ENCODE measurements at places on chromosomes 7 and 10.

- DNase-seq: peak; percentile 19
These were observed 269.9 kb upstream of the MKLN1 start for GRCh38 chr7:131057794-131058070.

DNA sequence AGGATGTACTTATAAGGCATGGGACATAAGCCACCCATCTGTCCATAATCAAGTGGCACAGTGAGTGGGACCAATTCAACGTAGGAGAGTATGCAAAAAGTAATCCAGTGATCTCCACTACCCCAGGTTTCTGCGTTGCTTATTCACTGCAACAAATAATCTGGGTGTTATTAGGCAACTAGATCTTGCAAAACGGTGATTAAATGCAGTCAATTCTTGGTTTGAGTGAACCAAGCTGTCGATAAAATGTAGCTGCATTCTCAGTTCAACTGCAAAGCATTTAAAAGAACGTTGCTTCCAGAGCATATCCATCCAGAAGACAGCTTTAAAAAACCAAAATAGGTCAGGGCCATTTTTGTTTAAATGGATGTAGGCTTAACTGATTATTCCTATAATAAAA lies 5.0 kb downstream of the LSMEM1 start:
- no peak for DNase-seq

DNA sequence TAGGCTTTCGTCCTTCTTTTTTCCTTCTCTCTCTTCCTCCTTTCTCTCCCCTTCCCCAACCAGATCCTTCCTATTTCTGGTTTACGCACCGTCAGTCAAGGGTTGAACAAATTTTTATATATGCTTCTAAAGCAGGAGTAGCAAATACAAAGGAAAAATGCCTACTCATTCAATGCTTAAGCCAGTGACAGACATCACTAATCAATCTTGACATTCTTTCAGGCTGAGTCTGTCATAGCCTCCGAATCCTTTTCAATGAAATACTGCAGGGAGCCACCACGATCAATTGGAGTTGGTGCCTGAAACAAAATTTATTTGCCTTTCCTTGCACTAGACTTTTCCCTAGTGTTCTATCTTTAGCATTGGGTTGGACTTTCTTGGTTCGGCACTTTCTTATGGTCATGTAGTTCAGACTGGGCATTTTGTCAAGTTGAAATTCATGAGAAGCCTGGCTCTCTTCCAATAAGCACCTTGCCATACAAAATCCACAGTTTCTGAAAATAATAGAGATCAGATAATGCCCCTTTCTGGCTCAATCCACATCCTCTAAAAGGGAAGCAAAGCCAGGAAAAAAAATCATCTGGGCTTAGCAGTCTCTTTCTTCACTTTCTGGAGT lies 239.5 kb upstream of the PLXNA4 start:
- DNase-seq: peak; percentile 16

DNA sequence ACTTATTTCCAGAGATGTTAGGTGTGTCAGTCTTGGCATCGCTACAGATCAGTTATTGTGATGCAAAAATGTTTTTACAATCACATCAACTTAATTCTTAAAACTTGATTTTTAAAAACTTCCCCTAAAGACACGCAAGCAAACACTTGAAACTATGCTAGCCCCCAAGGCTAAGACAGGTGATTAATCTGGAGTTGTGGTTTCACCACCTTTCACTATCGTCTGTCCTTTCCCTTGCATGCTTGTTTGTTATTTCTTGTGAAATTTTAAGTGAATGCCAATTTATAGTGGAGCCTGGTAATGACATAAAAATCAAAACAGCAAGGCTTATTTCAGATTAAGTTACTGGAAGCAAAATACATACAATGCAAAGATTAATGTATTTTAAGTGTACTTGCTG lies 70.4 kb downstream of the SLC35B4 start:
- no peak for DNase-seq

GRCh38 chr10:123494301-123494808 lies 171.8 kb upstream of the GPR26 start:
- DNase-seq: no peak

DNA sequence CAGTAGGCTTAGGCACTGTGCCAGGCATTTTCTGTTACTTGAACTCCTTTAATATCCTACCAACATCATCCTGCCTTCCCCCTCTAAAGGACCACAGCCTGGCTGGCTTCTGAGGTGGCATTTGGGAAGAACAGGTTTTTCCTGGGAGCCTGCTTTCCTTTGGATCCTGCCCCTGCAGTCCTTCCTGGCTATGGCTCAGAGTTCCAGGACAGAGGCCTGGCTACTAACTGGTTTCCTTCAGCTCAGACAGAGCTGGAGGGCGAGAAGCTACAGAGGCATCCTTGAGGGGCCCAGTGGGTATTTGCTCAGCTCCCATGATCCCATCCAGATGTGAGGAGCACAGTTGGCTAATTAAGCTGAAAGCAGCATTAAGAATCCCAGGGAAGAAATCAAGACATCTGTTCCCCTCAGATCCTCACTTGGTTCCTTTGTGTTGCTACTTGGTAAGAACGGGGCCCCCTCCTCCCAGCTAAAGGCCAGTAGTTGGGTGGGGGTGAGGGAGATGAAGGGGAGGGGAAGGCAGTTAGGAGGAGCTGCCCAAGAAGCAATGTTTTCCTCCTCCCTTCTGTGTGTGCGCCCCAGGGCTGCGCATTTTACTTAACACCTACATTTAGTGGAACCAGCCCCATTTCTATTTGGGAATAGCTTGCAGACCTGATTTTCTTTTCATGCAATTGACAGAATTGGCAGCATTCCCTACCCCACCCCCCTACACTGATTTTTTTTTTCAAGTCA lies 142.6 kb upstream of the SORCS3 start:
- no peak for DNase-seq

GRCh38 chr10:26715137-26715487 lies 17.6 kb downstream of the PDSS1 start:
- no peak for DNase-seq

- DNase-seq: no peak
These were observed 32.0 kb downstream of the SLC29A3 start for GRCh38 chr10:71351087-71351486.

DNA sequence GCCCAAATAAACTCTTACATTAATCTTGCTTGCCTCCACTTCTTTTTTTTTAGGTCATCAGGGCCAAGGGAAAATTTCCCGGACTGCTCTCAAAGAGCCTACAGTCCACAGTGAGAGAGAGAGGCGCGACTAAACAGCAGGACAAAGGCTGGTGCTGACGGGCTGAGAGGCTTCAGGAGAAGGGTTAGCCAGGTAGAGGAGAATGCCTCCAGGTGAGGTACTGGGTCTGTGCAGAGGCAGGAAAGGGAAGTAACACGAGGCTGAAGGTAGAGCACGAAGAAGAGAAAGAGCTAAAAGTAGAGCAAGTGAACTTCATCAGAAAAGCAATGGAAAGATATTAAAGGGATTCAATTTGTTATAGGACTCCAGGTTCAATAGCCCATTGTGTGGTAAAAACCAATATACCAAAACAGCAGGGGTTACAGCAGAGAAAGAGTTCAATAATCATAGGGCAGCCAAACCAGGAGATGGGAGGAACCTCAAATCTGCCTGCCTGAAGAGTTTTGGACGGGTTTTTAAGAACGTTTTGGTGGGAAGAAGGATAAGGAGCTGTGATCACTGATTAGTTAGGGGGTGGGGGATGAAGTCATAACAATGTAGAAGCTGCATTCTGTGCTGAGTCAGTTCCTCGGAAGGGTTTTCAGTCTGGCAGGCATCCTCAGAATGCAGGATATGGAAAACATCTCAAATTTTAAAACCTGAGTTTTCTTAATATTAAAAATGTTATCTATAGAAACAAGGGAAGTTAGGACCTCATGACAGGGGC lies 171.5 kb downstream of the AKR1D1 start:
- no peak for DNase-seq

- DNase-seq: no peak
These were observed 40.7 kb upstream of the BET1 start for GRCh38 chr7:94044806-94045205.

DNA sequence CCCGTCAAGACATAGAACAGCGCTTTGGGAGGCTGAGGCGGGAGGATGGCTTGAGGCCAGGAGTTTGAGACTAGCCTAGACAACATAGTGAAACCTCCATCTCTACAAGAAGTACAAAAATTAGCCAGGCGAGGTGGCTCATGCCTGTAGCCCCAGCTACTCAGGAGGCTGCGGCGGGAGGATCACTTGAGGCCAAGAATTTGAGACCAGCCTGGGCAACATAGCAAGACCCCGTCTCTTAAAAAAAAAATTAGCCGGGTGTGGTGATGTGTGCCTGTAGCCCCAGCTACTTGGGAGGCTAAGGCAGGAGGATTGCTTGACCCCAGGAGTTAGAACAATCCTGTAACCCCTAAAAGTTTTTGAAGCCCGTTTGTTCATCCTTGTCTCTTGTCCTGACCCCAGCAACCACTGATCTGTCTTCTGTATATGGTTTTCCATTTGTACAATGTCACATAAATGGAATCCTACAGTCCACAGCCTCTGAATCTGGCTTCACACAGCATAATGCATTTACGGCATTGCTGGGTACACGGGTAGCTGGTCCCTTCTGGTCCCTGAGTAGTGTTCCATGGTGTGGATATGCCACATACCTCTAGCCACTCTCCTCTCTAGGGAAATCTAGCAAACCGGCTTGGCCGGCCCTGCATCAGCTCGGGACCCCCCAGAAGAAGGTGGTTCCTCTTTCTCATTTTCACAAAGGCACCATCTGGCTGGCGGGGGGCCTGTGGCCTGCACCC lies 8.4 kb downstream of the GTF2IRD1 start:
- DNase-seq: no peak

- DNase-seq: no peak
These were observed 56.6 kb downstream of the GSDME start for GRCh38 chr7:24700521-24701260.

- DNase-seq: no peak
These were observed 46.3 kb downstream of the PHYHIPL start for GRCh38 chr10:59222788-59223187.

GRCh38 chr10:81820418-81820817 lies 54.6 kb upstream of the NRG3 start:
- no peak for DNase-seq

DNA sequence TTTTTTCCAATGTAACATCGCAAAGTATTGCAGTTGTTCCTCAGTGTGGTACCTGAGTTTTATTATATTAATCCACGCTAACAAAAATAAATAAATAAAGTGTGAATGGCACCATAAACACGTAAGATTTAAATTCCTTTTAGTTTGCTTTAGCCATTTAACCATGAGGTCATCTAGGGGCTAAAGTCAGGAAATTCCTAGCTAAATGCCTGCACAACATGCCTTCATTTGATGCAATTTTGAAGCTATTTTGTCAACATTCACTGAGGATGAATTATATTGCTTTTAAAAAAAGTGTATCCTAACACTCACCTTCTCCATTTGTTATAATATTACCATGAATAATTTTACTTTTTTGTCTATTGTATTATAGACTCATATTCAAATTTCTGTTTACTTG lies 714.4 kb downstream of the GATA3 start:
- no peak for DNase-seq

- peak; percentile 21 for DNase-seq
These were observed 75.3 kb downstream of the MKI67 start for GRCh38 chr10:128050936-128051335.

DNA sequence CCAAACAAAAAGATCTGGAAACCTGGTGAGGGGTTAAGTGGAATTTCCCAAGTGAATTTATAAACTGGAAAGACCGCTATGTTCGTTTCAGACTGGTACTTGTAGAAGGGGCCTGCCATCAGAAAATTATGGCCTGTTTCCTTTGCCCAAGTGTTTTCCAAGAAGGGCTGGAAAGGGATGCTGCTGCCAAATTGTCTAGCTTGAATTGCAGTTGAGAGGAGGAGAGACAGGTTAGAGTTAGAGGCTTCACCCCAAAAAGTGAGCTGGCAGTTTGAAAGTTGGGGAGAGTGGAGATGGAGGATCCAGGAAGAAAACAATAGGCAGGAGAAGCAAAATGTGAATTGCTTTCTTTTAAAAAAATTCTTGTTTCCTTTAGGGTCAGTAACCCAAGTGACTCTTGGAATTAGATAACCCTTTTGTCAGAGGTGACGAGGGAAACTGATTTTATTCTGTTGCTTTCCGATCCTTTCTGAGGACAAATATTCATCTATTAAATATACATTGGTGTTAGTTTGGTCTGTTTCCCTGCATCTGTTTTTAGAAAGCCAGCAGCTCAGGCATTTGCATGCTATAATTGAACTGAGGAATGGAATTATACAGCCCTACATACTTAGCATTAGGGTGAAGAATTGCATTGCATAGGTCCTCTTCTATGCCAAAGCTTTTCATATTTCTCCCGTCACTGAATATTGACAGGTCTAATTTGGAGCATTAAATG lies 82.5 kb upstream of the PRR15 start:
- DNase-seq: no peak

GRCh38 chr7:26101361-26102151 lies 50.4 kb upstream of the NFE2L3 start:
- DNase-seq: no peak

DNA sequence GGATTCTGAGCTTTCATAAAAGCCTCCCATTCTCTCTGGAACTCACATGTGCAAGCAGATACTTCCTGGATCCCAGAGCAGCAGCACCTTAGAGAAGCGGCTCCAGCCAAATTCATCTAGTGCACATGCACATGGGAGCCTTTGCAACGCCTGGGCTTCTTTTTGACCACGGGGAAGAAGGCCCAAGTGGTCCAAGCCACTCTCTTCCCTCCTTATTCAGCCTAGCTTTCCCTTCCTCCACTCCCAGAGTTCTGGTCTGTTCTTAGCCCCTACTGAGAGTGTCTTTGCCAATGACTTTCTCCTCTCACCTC lies 118.7 kb downstream of the ZNF365 start:
- no peak for DNase-seq

GRCh38 chr10:76840802-76841201 lies 796.8 kb downstream of the KCNMA1 start:
- DNase-seq: no peak

DNA sequence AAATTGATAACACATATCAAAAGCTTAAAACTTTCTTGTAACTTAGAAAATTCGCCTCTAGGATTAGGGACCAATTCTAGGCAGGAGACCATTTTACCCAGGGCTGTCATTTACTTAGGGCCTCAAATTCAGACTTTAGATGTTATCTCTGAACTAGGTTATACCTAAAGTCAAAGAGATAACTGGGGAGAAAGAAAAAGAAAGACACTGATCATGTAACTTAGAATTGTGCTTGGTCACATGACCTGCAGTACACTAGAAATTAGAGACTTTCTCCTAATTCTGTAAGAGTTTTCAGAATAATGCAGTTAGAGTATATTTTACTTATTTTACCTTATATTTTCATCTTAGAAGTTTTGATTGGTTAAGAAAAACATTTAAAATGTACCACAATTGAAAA lies 16.7 kb downstream of the ASB4 start:
- no peak for DNase-seq
